HS-5 (cell line): ENCODE measurements at places on chromosomes 12 and 14.

- no peak for DNase-seq
These were observed 524.8 kb downstream of the SOX5 start for GRCh38 chr12:23424685-23425084.

GRCh38 chr12:111409780-111410430 is 4.2 kb downstream of the SH2B3 start:
- no peak for DNase-seq

- no peak for DNase-seq
These were observed 40.9 kb downstream of the DAD1 start for GRCh38 chr14:22547948-22548750.

- DNase-seq, result peak; percentile 44
These were observed 35.4 kb downstream of the RAD52 start for GRCh38 chr12:913919-914698.

- no peak for DNase-seq
These were observed 42.2 kb upstream of the FBXO33 start for GRCh38 chr14:39474416-39474911.
